Sciatic nerve (tissue), 2 donors: ENCODE measurements at places on chromosomes 1 and 21. TPM values are rescaled to one million over a fixed set of nuclear protein-coding genes. Genes with fewer than 3 reads are reported as not detected.

LRRC39 gene
- total RNA-seq: 1.7 TPM

DNA sequence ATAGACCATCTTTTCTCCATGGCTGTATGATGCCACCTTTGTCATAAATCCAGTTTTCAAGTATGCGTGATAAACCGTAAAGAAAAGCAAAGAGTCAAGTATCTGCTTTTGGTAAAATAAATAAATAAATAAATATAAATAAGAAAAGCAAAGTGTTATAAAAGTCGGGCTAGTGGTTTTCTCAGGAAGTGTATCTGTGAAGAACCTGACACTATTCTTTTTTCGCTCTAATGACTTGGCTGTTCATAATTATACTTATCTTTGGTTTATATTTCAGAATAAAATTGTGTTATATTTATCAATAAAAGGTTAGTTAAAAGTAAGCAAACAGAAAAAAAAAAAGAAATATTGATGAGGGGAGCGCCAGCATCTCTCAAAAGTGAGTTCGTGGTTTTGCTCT is 594 bp upstream of the EXO5 start:
- DNase-seq: no peak

DNA sequence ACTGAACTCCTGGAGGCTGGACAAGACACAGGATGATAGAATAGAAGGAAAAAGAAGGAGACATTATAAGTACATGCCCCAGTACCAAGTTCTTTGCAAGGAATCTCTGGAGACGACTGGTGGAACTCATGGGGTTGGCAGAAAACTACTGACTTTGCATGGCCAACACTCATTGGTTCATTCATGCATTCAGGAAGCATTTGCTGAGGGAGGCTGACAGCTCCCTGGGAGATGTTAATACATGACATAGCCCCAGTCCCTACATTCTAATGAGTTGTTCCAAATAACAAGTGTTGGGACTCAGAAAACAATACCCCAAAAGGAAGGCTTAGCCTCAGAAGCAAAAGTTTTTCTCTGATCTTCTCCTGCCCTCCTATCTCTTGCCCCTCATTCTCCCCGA is 172.8 kb upstream of the IRF2BP2 start:
- no peak for DNase-seq

GRCh38 chr1:112262316-112262715 is 133.7 kb upstream of the CTTNBP2NL start:
- no peak for DNase-seq
